ENCODE measurements at places on chromosomes 13 and 19. TPM values are rescaled to one million over a fixed set of nuclear protein-coding genes. Genes with fewer than 3 reads are reported as not detected.

GRCh38 chr13:98942997-98943396, 34.9 kb downstream of the DOCK9 start:
- no peak for DNase-seq

GRCh38 chr13:91401920-91402319, 3.5 kb downstream of the GPC5 start:
- DNase-seq: no peak

Gene SLC15A1
- polyA plus RNA-seq: 7.9 TPM

- no peak for DNase-seq
Observed at GRCh38 chr13:48942131-48942530, 33.6 kb upstream of the FNDC3A start.

Gene RXFP2
- 0.17 TPM for polyA plus RNA-seq

- DNase-seq: no peak
Observed at GRCh38 chr13:108816375-108816774, 187.0 kb downstream of the MYO16 start.

DNA sequence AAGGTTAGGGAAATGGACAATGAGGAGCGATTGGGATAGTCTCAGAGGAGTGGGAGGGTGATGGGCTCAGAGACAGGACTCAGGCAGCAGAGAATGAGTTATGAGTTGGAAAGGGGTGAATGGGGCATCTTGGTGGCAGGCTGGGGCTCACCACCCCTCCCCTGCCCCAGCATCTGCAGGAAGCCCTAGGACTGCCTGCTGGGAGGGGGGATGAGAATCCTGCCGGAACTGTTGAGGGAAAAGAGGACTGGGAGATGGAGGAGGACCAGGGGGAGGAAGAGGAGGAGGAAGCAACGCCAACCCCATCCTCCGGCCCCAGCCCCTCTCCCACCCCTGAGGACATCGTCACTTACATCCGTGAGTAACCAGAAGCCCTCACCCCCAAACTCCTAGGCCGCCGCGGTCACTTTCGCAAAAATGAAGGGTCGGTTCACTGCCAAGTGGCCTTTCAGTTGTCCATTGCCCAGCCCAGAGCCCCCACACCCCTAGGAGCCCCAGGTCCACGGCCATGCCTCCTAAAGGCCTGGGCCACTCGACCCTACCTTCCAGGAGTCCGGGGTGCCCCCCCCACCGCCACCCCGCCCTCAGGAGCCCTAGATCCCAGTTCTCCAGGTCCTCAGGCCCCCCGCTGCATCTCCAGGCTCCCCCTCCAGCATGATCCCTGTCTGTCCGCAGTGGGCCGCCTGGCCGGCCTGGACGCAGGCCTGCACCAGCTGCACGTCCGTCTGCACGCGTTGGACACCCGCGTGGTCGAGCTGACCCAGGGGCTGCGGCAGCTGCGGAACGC, 764 bp downstream of the CLEC11A start:
- DNase-seq: no peak

Data from left renal cortex interstitium (tissue), 4 donors.